ENCODE measurements at places on chromosomes 6 and 20.

DNA sequence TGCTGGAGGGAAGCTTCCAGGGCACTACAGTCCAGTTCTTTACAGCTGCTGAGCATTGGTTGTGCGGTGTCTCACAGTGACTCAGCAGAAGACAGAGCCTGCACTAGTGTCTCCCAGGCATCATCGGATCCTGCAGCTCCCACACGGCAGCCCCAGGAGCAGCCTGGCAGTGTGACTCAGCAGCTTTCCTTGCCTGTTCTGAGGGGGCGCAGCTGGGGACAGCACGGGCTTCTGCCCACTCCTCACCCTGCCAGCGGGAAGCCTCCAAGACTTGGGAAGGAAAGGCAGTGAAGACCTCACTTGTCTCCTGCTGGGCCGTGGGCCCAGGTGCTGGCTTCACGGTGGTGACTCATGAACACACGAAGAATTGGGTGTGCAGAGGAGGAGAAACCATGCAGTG, 165.4 kb downstream of the SYNDIG1 start:
- peak; percentile 88 for DNase-seq

DNA sequence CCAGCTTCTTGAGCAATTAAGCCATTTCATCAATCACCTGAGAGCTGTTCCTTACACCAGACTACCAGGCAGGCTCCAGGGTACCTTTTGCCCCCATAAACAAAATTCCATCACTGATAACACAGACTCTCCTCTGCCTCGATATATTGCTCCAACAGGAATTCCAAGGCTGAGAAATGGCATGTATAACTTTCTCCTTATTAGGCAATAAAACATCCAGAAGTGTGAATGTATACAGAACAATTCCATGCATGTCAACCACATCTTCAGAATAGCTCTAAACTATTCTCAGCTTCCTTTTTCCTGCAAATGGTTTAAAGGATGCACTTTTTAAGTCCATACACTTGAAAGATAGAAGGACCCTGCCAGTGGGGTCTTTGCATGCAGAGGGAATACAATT, 73.8 kb downstream of the EDN3 start:
- no peak for DNase-seq

- DNase-seq, result no peak
These were observed 99.3 kb downstream of the RPP40 start for GRCh38 chr6:4904461-4905025.

GRCh38 chr6:151494936-151495320, 1.1 kb downstream of the CCDC170 start:
- DNase-seq, result peak; percentile 30

DNA sequence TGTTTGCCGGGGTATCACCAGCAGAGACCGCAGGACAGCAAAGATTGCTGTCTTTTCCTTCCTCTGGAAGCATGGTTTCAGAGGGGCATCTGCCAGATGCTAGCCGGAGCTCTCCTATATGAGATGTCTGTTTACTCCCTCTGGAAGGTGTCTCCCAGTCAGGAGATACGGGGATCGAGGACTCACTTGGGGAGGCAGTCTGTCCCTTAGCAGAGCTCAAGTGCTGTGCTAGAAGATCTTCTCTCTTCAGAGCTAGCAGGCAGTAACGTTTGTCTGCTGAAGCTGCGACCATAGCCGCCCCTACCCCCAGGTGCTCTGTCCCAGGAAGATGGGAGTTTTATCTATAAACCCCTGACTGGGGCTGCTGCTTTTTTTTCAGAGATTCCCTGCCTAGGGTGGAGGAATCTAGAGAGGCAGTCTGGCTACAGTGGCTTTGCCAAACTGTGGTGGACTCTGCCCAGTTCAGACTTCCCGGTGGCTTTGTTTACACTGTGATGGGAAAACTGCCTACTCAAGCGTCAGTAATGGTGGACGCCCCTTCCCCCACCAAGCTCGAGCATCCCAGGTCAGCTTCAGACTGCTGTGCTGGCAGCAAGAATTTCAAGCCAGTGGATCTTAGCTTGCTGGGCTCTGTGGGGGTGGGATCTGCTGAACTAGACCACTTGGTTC, 133.0 kb upstream of the FLRT3 start:
- no peak for DNase-seq

GRCh38 chr6:21912151-21912832, 318.7 kb downstream of the SOX4 start:
- DNase-seq, result no peak
